ENCODE measurements at places on chromosomes 6 and 20. TPM values are rescaled to one million over a fixed set of nuclear protein-coding genes. Genes with fewer than 3 reads are reported as not detected.

- H3K4me1 ChIP-seq: no peaks in the 10 kb centered on the region
- H3K27ac ChIP-seq: no peak overlapping the region
- H3K36me3 ChIP-seq: no peaks in the 10 kb centered on the region
Observed at GRCh38 chr6:87918461-87918941, 129.1 kb upstream of the SPACA1 start.

PNLDC1 gene
- total RNA-seq: 0.28 TPM

- no peaks in the 10 kb centered on the region for H3K36me3 ChIP-seq
- H3K4me1 ChIP-seq: no peaks in the 10 kb centered on the region
- peak; percentile 68 for DNase-seq
Observed at GRCh38 chr6:116971959-116972358, 94.9 kb downstream of the RFX6 start.

- no peak for DNase-seq
- no peak overlapping the region for H3K4me3 ChIP-seq
- H3K36me3 ChIP-seq: no peaks in the 10 kb centered on the region
- H3K27me3 ChIP-seq: peaks cover 1% of the 10 kb centered on the region
Observed at GRCh38 chr6:170158296-170159021, 132.4 kb downstream of the DLL1 start.

DNA sequence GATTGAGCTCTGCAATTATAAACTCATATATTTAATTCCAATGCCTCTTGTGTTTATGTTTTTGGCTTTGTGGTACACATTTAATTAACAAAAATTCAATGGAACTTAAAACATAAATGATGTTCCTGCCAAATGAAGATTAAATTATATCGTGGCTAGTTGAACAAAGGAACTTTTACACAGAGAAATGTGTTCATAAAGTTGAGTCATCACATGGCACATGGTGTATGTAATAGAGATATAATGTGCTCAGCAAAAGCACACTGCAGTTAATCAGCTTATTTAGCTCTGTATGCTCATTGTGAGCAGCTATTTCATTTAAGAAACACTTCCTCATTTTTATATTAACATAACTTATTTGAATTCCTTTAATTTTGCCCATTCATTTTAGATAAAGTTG is 1295.6 kb upstream of the CITED2 start:
- no peaks in the 10 kb centered on the region for H3K27me3 ChIP-seq
- H3K27ac ChIP-seq: no peak overlapping the region
- no peak for DNase-seq

DNA sequence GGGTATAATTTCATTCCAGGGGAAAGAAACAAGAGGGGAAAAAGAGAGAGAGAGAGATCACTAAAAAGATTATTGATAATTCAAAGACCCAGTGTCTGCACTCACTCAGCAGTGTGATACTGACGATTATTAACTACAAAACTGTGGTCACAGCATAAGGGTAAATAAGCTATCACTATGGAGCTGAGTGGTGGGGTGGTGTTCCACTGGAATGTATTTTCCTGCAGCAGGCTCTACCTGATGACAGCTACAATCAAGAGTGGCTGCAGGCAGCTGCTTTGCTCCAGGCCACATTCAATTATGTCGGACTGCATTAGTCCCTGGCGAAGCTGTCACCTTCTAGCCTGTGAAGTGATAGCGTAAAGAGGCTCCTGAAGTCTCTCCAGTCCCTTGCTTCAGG is 122.2 kb upstream of the TFAP2D start:
- no peaks in the 10 kb centered on the region for H3K27me3 ChIP-seq
- peaks cover 9% of the 10 kb centered on the region for H3K4me1 ChIP-seq
- no peaks in the 10 kb centered on the region for H3K36me3 ChIP-seq
- H3K27ac ChIP-seq: no peak overlapping the region
- no peak for DNase-seq

DNA sequence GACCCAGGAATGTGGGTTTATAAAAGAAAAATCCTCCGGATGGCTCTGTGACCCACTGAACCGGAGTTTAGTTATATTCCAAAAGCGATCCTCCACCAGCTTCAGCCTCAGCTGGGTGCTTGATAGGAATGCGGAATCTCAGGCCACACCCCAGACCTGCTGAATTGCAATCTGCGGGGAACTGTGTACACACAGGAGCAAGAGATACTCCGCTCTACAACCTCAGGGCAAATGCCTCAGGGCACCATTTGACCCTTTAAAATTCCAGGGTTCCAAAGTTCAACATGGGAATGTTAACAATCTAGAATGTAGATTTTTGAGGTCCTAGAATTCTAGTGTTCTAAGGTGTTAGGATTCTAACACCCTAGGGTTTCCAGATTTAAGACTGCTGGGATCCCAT is 10.8 kb downstream of the BPIFA2 start:
- H3K4me3 ChIP-seq: no peak overlapping the region
- no peak overlapping the region for H3K27ac ChIP-seq

AHCY gene
- 116 TPM for total RNA-seq

- no peak overlapping the region for H3K4me3 ChIP-seq
- DNase-seq: no peak
- H3K27me3 ChIP-seq: peaks cover 21% of the 10 kb centered on the region
- no peaks in the 10 kb centered on the region for H3K4me1 ChIP-seq
Observed at GRCh38 chr20:46179862-46180261, 61.7 kb downstream of the CD40 start.

ETV7 gene
- total RNA-seq: 1.4 TPM

GRCh38 chr20:25145131-25145530 is 50.4 kb upstream of the ENTPD6 start:
- H3K4me1 ChIP-seq: peaks cover 6% of the 10 kb centered on the region
- H3K36me3 ChIP-seq: no peaks in the 10 kb centered on the region
- no peak overlapping the region for H3K4me3 ChIP-seq
- H3K27me3 ChIP-seq: peaks cover 32% of the 10 kb centered on the region
- no peak for DNase-seq

CAPN11 gene
- 0.15 TPM for total RNA-seq

DNA sequence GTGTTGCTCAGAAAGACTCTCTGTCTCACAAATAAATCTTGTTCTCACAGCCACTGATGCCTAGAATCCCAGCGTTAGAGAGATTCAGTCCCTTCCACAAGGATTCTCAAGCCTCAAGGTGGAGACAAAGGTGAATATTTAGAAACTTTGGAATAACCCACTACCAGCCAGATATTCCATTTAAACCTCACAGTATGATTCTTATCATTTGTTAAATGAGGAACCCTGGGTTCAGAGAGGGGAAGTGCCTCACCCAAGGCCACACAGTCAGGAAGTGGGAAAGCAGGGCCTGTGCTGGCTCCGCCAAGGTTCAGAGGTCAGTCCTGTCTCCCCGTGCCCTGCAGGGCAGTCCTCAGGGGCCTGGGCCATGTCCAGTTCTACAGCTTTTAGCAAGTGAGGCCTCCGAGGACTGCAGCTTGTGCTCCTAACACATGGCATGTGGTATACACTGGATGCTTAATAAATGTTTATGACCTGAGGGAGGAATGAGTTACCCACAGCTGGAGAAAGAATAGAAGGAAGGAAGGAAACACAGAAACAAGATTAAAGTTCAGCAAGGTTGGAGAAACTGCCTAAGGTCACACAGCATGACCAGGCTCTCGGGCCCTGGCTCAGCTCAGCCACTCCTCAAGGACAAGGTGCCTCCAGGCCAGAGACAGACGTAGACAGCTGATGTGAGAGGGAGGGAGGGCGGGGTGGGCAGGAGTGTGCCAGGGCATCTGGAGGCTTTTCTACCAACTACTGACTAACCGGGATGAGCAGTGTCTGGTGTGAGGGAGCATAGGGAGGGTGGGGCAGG is 3.9 kb upstream of the TGM2 start:
- no peak overlapping the region for H3K4me3 ChIP-seq
- peaks cover 65% of the 10 kb centered on the region for H3K4me1 ChIP-seq
- H3K27me3 ChIP-seq: no peaks in the 10 kb centered on the region
- H3K27ac ChIP-seq: no peak overlapping the region
- DNase-seq: no peak
- H3K36me3 ChIP-seq: no peaks in the 10 kb centered on the region

DNA sequence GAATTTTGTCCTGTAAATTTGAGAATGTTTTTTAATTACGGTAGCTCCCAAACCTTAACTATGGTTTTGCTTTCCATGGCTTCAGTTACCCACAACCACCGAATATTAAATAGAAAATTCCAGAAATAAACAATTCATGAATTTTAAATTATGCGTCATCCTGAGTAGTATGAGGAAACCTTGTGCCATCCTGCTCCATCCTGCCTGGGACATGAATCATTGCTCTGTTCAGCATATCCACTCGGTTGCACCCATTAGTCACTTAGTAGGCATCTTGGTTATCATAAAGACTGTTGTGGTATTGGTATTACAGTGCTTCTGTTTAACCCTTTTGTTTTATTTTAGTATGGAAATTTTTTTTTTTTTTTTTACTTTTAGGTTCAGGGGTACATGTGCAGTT is 39.7 kb downstream of the KCNS1 start:
- no peak overlapping the region for H3K27ac ChIP-seq
- H3K27me3 ChIP-seq: no peaks in the 10 kb centered on the region
- no peak overlapping the region for H3K4me3 ChIP-seq
- H3K36me3 ChIP-seq: peaks cover 3% of the 10 kb centered on the region
- no peaks in the 10 kb centered on the region for H3K4me1 ChIP-seq

- H3K4me1 ChIP-seq: no peaks in the 10 kb centered on the region
- no peaks in the 10 kb centered on the region for H3K27me3 ChIP-seq
- no peak overlapping the region for H3K27ac ChIP-seq
- H3K36me3 ChIP-seq: no peaks in the 10 kb centered on the region
- H3K4me3 ChIP-seq: no peak overlapping the region
Observed at GRCh38 chr6:134691180-134691579, 258.7 kb downstream of the ALDH8A1 start.

DNA sequence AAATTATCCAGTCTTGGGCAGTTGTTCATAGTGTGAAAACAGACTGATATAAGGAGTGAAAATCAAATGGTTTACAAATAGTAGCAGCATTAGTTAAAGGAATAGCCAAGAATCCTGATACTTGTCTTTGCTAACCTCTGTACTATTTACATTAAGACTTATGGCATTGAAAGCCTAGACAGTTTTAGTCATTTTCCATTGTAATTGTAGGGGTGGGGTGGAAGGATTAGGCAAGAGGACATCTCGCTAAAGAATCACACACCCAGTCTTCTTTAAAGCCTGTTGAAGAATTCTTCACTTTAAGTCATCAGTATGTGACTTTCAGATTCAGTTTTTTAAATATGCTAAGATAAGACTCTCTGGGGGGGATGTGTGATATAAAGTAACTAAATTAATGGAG is 207.5 kb upstream of the PHACTR1 start:
- H3K36me3 ChIP-seq: no peaks in the 10 kb centered on the region
- H3K4me3 ChIP-seq: no peak overlapping the region
- no peaks in the 10 kb centered on the region for H3K4me1 ChIP-seq
- H3K27ac ChIP-seq: no peak overlapping the region
- no peaks in the 10 kb centered on the region for H3K27me3 ChIP-seq
- no peak for DNase-seq

CYP21A2 gene
- 1.5 TPM for total RNA-seq

GPR6 gene
- not detected for total RNA-seq

ELOVL4 gene
- 0.28 TPM for total RNA-seq

DNA sequence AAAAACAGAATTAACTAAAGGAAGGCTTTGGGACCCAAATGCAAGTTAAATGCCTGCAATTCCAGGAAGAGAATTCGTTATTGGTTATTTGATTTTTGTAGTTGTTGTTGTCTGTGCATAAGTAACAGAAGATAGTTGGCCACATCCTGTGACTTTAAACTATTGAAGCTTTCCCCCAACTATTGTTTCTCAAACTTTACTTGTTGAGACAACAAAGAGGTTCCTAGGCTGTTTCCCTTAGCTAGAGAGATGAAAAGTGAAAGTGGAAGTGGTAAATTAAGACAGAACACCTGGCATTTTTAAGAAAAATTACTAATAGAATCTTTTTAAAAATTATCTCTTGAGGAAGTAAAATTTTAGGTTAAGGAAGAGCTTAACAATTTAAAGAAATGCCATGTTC is 525.2 kb downstream of the PKHD1 start:
- no peak overlapping the region for H3K27ac ChIP-seq
- H3K4me1 ChIP-seq: no peaks in the 10 kb centered on the region
- H3K27me3 ChIP-seq: no peaks in the 10 kb centered on the region
- no peak overlapping the region for H3K4me3 ChIP-seq

EEF1A2 gene
- total RNA-seq: 1.3 TPM

- no peak overlapping the region for H3K27ac ChIP-seq
- H3K36me3 ChIP-seq: no peaks in the 10 kb centered on the region
- DNase-seq: no peak
Observed at GRCh38 chr6:83601119-83601518, 88.8 kb downstream of the PRSS35 start.

DNA sequence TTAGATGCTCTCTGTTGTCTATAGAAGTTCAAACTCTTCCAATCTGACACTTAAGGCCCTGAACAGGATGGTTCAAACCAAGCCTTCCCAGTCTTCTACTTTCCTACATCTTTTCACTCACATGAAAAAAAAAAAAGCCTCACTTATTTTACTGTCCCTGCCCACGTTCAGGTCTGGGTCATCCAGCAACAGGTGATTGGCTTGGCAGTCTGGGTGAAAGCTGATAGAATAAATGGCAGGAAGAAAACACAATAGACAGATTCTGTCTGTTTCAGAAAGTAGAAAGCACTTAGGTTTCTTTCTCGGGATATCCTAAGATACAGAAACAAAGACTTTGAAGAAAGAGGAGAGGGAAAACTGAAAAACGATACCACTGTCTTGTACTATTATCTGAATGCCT is 61.8 kb upstream of the HSF2 start:
- DNase-seq: no peak
- no peaks in the 10 kb centered on the region for H3K36me3 ChIP-seq
- H3K27me3 ChIP-seq: no peaks in the 10 kb centered on the region
- H3K4me1 ChIP-seq: no peaks in the 10 kb centered on the region

Measured in lung (tissue), 17 donors.